Stimulated activated naive CD4-positive, alpha-beta T cell treated with Interleukin-2 at 50 U/mL for 16 hours (primary cell): ENCODE measurements at places on chromosomes 12 and 14.
A peak's percentile ranks its signal among the peaks of the same experiment; 100 is the strongest.

DNA sequence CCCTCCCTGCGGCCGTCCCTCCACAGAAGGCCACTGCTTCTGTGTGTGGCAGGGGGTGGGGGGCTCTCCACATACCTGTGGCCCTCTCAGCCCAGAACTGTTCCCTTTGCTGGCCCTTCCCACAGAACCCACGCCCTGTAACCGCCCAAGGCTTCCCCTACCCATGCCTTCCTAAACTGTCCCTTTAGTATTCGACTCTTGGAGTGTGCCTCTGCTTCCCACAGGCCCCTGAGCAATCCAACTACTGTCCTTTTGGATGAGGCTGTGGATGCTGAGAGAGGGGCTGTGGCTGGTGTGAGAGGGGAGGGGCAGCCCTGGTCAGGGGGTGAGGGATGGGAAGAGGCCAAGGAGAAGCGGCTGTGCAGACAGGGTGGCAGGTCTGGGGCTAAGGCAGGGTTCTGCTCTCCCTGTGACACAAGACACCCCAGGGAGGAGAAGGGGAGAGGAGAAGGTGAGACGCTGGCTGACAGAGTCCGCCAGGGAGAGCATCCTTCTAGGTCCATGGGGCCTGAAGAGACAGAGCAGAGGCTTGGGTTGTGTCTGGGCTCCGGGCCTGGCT is 46.0 kb downstream of the DLK1 start:
- no peak for DNase-seq

DNA sequence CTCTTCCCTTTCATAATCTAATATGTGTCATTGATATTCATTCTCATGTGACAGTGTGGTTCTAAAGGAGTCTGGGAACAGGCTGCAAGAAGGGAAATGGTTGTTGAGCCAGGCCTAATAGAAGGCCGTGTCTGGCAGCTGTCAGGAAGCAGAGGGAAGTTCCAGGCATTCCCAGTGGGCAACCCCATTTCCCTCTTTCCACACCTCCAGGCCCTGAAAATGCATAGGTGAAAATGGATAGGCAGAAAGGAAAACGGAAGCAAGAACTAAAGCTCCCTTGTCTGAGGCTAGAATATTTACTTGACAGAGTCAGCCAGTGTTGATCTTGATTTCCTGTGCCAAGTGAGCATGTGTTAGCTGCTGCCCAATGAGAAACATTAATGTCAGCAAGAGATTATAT is 97.7 kb downstream of the PPM1A start:
- DNase-seq, result no peak

DNA sequence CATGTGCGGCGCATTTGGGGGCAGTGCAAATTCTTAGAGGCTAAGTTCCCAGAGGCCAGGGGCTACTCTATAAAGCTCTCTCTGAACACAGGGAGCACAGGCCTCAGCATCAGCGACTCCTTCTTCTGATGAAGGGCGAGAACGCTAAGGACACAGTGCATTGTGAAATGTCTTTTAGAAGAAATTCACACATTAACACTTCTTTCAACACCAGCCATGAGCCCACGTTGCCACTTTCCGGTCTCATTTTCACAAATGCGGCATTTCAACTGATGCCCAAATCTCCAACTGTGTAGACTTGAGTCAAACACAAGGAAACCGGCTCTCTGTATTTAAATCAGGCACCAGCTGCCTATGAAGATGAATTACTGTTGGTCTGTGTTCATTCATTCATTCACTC is 162.0 kb downstream of the FOXN3 start:
- no peak for DNase-seq

GRCh38 chr12:15163030-15163976 is 57.9 kb downstream of the RERG start:
- no peak for DNase-seq

DNA sequence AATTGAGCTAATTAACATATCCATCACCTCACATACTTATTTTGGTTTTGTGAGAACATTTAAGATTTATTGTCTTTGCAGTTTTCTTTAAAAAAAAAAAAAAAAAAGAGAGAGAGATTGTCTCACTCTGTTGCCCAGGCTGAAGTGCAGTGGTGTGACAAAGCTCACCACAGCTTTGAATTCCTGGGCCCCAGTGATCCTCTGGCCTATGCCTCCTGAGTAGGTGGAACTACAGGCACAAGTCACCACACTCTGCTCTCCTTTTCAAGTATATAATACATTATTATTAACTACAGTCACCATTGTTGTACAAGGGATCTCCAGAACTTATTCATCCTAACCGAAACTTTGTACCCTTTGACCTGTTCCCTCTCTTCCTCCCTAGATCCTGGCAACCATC is 64.0 kb downstream of the NUMB start:
- DNase-seq, result no peak

DNA sequence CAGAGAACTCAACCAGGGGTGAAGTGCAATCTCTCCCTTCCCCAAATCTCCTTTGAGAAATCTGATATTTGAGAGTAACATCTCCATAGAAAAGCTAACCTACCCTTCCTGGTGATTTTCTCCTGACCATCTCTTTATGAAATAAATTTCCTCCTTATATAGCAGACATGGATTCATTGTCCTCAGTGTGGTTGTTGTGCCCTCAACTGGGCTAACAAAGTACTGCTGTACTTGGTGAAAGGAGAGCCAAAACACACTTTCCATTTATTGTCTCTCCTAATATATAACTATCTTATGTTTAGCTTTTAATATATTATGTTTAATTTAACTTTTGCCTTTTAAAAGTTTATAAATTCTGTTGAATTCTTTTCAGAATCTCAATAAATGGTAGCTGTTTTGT is 65.1 kb upstream of the SLCO1B1 start:
- no peak for DNase-seq

DNA sequence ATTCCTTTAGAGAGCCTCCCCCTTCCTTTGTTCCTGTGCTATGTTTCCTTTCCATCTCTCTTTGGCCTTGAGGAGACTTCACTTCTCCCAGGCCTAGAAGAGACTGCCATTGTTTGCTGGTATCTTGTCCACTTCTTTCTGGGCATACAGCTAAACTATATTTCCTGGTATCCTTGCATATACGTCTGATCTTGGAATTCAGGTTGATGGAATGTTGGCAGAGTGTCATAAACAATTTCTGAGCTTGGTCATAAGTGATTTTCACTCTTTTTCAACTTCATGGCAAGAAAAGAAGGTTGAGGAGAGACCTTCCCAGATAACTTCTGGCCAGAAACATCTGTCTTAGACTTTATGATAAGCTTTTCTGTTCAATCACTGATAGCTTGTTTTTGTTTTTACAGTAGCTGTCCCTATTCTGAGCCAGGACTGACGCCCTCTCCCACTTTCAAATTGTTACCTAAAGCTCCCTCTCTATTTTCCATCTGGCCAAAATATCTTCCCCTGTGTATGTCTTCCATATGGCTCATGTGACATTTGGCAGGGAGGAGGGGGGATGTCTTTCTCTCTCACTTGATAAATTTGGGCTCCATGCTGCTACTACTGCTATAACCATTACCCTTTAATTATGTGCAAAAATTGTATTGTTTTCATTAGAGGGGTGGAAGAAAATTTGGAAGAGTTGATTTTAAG is 457.0 kb downstream of the ADAMTS20 start:
- no peak for DNase-seq

DNA sequence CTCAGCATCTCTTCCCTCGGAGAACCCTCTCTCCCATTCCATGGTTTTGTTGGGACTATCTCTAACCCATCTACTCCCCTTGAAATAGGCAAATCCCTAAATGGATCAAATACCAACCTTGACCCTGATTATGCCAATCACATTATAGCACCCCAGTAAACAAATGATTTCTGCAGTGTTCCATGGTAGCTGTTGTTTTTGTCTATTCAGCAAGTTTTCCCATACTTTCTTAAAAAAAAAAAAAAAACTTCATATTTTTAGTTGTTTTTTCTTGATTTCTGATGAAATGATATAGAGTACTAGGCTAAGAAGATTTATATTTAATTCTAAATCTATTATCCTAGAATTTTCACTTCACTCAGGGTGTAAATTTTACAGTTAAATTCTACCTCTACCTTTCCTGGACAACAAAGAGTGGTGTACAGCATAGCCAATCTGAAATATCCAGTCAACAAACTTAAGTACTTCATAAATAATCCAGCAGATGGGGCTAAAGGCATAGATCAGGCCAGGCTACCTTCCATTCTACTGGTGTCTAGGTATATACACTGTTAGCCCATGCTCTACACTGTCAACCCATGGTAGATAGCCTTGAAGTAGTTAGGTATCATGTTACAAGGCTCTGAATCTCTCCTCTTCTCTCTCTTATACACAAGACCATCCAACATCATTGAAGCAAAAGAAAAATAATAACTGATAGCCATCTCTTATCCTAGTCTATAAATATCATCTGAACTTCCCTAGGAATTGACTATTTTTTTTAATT is 82.2 kb downstream of the PLEKHG7 start:
- DNase-seq, result no peak

DNA sequence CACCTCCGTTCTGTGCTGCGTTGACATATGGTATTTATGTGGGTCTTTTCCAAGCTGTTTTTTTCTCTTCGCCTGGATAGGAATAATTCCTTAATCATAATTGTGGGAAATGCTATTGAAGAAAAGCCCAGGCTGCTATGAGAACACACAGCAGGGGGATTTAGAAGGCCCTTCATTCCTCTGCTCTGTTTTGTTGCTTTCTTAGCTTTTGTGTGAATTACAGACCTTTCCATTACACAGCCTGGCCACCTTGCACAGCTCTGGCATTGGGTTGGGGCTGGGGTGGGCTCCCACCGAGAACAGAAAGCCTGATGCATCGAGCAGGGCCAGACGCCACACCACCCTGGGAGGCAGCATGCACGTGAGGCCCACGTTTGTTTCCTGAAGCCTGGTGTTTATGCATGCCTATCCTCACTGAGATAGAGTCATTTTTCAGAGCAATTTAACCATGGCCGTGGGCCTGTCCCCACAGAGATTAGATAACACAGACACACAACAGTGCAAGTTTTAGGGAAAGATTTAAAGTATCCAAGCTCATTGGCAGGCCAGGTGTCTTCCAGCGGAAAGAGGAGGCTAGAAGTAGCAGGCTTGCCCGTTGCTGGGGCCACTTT is 287.6 kb upstream of the PWP1 start:
- DNase-seq, result no peak

DNA sequence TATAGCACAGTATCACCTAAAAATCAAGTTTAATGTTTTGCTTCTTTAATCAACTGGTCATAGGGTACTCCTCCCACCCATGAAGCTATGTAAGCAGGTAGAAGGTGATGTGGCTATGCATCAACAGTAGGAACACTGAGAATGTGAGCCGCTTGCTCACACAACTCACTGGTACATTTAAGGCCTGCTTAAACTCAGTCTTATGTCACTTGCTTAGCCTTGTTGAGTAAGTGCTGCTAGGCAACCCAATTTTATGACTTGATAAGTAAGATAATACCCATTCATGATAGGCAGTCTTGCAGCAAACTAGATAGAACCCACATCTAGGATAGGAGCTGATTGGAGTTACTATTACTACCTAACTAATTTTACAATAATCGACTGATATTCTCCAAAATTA is 70.0 kb upstream of the BMP4 start:
- DNase-seq, result no peak

DNA sequence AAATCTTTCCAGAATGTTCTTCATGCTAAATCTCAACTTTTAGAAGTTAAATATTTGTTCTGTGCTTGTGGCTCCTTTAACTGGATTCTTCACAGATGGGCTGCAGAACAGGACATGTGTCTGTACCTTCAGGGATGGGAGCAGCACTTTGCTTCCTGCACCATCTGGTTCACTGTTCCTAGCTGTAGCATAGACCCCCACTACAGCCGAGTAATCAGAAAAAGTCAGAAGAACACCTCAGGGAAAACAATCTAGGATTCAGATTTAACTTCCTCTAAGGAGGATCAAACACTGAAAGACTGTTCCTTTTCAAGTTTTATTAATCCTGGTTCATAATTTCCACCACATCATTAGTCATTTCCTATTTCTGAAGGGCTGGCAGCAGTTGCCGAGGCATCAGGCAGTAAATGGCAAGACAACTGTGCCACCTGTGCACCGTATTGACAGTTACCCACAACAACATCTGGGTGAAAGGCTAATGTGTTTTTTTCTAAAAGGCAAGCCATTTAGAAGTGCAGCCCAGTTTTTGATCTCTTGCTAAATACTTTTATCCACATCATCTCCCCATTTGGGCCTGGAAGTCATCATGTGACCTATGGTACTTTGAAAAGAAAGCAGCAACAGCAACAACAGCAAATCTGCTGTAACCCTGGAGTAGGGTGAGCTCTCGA is 212.8 kb upstream of the BMP4 start:
- DNase-seq, result no peak

DNA sequence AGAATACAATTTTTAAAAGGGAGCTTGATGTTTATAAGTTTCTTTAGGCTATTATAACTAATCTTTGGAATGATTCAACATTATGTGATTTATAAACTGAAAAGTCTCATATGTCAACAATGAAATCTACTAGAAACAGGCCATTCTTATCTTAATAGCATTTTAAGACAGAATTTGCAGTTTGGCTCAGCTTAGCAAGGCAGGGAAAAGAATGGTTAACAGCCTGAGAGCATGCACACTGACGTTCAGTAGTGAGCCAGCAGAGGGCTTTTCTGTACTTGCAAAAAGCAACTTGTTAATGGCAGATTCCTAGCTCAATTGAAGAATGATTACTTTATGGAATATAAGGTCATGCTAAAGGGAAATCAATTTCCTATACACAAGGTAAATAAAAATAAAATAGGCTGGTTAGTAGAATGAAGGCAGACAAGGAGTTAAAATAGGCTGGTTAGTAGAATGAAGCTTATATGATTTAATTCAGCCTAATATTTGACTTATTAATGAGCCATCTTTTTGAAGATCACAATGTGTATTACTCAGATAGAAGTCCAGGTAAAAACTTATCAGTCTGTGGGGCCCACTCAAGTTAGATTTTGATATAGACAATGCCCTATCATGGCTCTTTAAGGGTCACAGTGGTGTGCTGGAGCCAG is 95.9 kb downstream of the OTOGL start:
- no peak for DNase-seq

- DNase-seq, result no peak
Observed at GRCh38 chr12:49891476-49891875, 12.2 kb downstream of the FAIM2 start.

DNA sequence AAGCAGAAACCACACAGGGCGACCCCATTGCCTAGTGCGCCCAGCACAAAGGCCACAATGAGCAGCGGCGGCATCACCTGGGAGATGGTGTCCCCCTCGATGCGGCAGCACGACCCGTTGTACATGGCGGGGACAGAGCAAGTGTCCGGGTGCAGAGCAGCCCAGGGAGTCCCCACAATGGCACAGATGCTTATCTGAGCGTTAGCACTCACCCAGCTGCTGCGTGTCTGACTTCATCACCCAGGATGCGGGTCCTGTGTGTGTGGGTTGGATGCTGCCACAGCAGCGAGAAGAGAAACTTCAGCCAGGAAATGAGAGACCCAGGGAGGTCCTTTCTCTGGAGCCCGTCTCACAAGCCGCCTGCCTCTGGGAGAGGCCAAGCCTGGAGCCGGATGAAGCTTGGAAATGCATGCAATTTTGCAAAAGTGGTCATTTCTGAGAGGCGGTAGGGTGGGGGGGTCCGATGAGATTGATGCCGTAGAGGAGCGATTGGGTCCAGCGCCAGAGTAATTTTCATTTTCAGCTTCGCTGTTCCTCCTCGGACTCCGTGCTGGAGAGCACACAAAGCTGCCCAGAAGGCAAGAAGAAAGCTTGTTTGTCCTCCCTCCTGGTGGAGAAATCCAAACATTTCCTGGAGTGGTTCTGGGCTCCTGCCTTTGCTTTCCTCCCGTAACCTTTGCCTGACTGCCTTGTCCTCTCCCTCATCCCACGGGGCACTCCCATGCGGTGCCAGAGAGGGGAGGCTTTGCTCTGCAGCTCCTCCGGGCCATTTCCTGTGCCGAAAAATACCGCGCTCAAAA is at the start of gene HCAR1:
HCAR1 (minus strand) TSS at position 630 of the 800 bp plus-strand sequence; CDS start at position 125, 505 bp downstream.
- peak; percentile 40 for DNase-seq
